ENCODE measurements at places on chromosomes 16 and 17.

GRCh38 chr17:64635647-64636305 lies 26.3 kb downstream of the SMURF2 start:
- DNase-seq = no peak

GRCh38 chr16:72164691-72165090 lies 7.3 kb downstream of the PMFBP1 start:
- no peak for DNase-seq

DNA sequence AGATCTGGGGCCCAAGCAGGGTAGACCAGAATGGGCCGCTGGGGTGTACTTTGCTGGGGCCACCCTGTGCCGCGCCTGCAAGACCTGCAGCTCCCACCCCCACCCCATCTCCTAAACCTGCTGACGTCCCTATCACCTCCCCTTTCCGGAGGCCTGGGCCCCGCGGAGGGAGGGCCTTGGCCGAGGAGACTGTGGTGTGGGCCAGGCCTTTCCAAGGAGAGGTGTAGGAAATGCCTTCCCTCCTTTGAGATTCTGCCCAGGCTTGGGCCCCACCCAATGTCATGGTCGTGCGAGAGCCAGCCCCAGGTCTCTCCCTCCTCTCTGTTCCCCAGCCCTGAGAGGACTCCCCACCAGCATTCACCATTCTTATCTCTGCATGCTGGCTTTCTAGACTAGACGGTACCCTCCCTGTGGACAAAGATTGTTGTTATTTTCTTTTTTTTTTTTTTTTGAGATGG lies 3.9 kb upstream of the WFIKKN2 start:
- DNase-seq = no peak

DNA sequence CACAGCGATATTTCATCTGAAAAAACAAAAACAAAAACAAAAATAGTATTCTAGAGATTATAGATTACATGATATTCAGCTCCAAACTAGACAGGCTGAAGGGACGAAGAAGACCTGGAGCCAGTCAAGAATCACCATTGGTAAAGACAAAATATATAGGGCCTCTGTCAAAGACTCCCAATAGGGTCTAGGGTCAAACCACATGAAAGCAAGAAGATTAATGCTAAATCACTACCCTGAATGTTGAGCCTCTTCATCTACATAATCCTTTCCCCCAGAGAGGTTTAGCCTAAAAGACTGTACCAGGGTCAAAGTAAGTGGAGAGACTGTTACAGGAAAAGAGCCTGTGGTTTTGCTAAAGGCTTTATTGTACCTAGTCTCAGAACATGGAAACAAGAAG lies 10.8 kb upstream of the NME1 start:
- no peak for DNase-seq

DNA sequence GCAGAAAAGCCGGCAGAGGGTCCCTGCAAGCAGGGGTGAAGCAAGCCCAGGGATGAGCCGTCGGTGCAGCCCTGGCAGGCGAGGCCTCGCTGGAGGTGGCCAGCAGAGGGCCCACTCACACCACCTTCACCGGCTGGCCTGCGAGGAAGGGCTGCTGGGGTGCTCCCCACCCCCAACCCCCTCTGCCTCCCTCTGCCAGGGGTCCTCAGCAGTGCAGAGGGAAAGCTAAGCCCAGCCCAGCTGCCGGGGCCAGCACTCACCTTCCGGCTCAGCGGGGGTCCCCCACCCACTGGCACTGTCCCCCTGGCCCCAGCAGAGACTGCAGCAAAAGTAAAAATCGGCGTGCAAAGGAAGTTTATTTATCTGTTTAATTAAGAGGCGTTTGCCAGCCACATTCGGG lies 113.4 kb downstream of the ENGASE start:
- DNase-seq = no peak

- DNase-seq = no peak
Measured at GRCh38 chr16:167122-167690, 1.4 kb downstream of the HBM start.

- DNase-seq = no peak
Measured at GRCh38 chr17:77378318-77379064, 237.7 kb downstream of the SEC14L1 start.

DNA sequence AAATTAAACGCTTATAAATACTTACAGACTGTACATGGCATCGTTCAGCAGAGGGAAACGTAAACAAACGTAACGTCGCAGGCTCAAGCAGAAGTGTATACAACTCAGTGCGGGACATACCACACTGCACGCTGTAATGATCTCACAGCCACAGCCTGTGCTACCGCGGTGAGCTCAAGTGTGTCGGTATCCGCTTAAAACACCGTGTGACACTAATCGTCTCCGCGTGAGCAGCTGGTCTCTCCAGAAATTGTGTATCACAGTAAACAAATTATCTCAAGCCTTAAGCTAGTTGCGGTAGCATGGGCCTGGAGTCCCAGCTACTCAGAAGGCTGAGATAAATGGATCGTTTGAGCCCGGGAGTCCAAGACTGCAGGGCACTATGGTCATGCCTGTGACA lies 115.3 kb downstream of the ANKRD11 start:
- DNase-seq = no peak

- DNase-seq = no peak
Measured at GRCh38 chr17:63601439-63602371, 1.0 kb downstream of the TACO1 start.

GRCh38 chr16:89575247-89576152 lies at the start of gene CPNE7:
CPNE7 (plus strand) TSS chr16:89575758; CDS start chr16:89575898, 140 bp downstream.
- DNase-seq = no peak

GRCh38 chr16:80947708-80948625 lies 58.7 kb downstream of the CMC2 start:
- peak; percentile 22 for DNase-seq

- DNase-seq = no peak
Measured at GRCh38 chr16:87075319-87075860, 241.8 kb downstream of the C16orf95 start.

GRCh38 chr16:68202091-68202519 lies 33.8 kb downstream of the ESRP2 start:
- DNase-seq = no peak

GRCh38 chr16:11738742-11739544 lies 3.7 kb downstream of the TXNDC11 start:
- DNase-seq = peak; percentile 4

GRCh38 chr17:46950342-46950996 lies 27.5 kb downstream of the GOSR2 start:
- no peak for DNase-seq

DNA sequence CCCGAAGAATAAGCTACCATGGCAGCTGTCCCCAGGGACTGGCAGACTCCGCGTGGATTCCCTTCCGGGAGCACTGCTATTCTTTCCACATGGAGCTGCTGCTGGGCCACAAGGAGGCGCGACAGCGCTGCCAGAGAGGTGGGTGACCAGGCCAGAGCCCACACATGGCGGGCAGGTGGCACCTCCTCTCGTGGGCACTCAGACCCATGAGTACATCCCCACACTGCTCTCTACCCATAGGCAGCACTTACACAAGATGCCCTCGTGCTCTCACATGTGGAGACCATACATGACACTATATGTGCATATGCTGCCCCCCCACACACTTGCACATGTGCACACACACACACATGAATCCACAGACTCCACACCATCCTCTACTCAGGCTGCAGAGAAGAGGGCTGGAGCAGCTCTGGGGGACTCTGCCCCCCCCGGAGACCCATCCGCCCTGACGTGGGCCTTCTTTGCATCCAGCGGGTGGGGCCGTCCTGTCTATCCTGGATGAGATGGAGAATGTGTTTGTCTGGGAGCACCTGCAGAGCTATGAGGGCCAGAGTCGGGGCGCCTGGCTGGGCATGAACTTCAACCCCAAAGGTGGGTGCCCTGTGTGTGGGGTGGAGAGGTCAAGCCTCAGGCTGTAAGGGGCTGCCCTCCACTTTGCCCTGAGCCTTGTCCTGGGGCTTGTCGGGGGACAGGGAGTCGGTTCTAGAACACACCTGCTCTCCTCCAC lies 62.9 kb downstream of the MRC2 start:
- no peak for DNase-seq

DNA sequence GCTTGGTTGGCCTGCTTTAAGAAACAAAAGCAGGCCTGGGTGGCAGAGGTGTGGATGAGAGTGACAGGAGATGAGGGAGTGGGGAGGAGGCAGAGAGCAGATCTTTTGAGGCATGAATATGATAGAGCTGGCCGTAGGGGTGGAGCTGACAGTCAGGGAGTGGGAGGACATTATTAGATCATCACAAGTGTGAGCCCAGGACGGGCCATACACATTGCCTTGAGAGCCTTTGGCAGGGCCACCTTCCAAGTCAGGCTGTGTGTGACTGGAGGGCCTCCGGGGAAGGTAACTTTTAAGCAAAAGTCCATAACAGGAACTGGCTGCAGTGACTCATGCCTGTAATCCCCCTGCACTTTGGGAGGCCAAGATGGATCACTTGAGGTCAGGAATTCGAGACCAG lies 26.3 kb downstream of the GINS3 start:
- DNase-seq = peak; percentile 17

DNA sequence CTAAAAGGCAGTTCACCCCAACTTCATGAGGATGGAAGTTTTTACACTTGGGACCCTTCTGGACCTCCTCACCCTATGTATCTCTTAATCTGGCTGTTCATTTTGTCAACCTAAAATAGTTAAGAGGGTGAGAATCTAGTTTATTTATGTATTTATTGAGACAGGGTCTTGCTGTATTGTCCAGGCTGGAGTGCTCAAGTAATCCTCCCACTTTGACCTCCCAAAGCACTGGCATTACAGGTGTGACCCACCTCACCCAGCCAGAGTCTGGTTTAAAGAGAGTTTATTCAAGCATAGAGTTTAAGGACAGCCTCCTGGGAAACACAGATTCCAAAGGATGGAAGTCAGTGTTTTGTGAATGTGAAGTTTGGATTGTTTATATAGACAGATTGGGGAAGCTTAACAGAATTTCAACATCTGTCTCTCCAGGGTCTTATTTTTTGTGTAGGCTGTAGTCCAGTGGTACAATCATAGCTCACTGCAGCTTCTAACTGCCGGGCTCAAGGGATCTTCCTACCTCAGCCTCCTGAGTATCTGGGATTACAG lies 8.0 kb upstream of the APPBP2 start:
- DNase-seq = no peak

- DNase-seq = no peak
Measured at GRCh38 chr17:82092094-82092586, 5.9 kb downstream of the FASN start.

GRCh38 chr16:82439678-82440293 lies 187.0 kb upstream of the CDH13 start:
- DNase-seq = no peak

All from caudate nucleus (tissue), 63 donors.